ENCODE measurements at places on chromosomes 2 and 18. TPM values are rescaled to one million over a fixed set of nuclear protein-coding genes. Genes with fewer than 3 reads are reported as not detected.

- DNase-seq: no peak
- peaks cover 21% of the 10 kb centered on the region for H3K27me3 ChIP-seq
- H3K4me3 ChIP-seq: no peak overlapping the region
- H3K4me1 ChIP-seq: no peaks in the 10 kb centered on the region
These were observed 143.6 kb upstream of the GLI2 start for GRCh38 chr2:120592084-120592483.

- DNase-seq: no peak
- H3K4me1 ChIP-seq: peaks cover 14% of the 10 kb centered on the region
- no peaks in the 10 kb centered on the region for H3K27me3 ChIP-seq
- no peaks in the 10 kb centered on the region for H3K36me3 ChIP-seq
- H3K4me3 ChIP-seq: no peak overlapping the region
These were observed 209.4 kb upstream of the SP5 start for GRCh38 chr2:170505631-170506275.

- no peak overlapping the region for H3K27ac ChIP-seq
- no peak overlapping the region for H3K4me3 ChIP-seq
- DNase-seq: no peak
- H3K36me3 ChIP-seq: no peaks in the 10 kb centered on the region
- no peaks in the 10 kb centered on the region for H3K27me3 ChIP-seq
- no peaks in the 10 kb centered on the region for H3K4me1 ChIP-seq
These were observed 71.7 kb upstream of the GRB14 start for GRCh38 chr2:164692958-164693357.

GRCh38 chr2:100733391-100734187 is 86.3 kb upstream of the NPAS2 start:
- DNase-seq: no peak
- no peaks in the 10 kb centered on the region for H3K4me1 ChIP-seq
- no peak overlapping the region for H3K27ac ChIP-seq
- peaks cover 2% of the 10 kb centered on the region for H3K36me3 ChIP-seq

DNA sequence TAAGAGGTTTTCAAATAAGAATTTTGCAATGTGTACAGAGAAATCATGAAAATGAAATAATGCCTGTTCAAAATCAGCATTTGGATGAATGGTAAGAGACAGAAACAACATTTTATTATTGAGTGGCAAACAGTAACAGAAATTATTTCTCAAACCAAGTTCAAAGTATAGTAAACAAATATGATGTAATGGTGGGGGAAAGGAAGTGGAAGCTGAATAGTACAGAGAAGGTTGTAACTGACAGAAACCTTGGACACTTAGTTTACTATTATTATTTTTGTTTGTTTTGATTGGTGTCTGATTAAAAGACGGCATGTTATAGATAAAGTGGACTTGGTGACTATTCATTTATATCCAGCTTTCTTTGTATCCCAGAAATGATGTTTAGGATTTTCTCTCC is 1637.4 kb upstream of the ACVR2A start:
- H3K4me1 ChIP-seq: no peaks in the 10 kb centered on the region
- H3K27ac ChIP-seq: no peak overlapping the region
- H3K27me3 ChIP-seq: no peaks in the 10 kb centered on the region
- DNase-seq: no peak
- no peaks in the 10 kb centered on the region for H3K36me3 ChIP-seq
- no peak overlapping the region for H3K4me3 ChIP-seq

GPR155 gene
- total RNA-seq: 9.5 TPM

GRCh38 chr2:40220177-40220925 is 231.5 kb downstream of the SLC8A1 start:
- H3K27me3 ChIP-seq: no peaks in the 10 kb centered on the region
- no peaks in the 10 kb centered on the region for H3K4me1 ChIP-seq
- DNase-seq: no peak
- no peak overlapping the region for H3K27ac ChIP-seq

- H3K27me3 ChIP-seq: peaks cover 4% of the 10 kb centered on the region
- no peaks in the 10 kb centered on the region for H3K36me3 ChIP-seq
- peaks cover 15% of the 10 kb centered on the region for H3K4me1 ChIP-seq
- no peak overlapping the region for H3K4me3 ChIP-seq
- no peak overlapping the region for H3K27ac ChIP-seq
These were observed 15.2 kb downstream of the GNLY start for GRCh38 chr2:85709401-85709811.

DNA sequence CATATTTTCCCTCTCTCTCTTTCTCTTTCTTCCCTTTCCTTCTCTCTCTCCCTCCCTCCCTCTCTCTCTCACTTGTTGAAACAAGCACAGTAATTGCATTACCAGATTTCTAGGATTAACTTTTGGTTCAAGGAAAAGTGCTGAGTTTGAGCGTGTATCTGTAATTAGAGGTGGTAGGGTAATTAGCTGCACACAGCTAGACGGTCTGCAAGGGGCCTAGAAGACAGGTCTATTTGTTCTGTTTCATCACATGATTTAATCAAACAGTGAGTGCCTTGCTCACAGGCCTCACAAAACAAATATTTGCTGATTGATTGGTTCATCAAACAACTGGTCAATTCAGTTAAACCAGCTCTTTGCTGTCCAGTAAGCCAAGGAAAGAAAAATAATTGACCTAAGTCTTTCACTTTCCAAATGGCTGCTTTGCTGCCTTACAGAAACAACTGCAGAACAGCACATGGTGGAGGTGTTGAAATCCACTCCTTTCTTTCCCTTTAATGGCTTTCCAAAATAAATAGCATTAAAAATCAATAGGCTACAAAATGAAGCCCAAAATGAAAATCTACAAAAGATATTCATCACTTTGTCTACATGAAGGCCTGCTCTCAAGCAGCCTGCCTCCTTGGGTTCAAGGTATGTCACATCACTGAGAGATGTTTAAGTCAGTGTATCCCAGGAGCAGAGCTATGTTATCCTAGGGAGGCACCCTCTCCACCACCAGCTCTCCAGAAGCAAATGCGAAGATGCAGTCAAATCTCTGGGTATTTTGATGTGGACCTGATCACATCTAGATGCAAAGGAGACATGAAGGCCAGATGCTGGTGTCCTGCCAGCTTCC is 264.4 kb upstream of the SIX2 start:
- H3K27me3 ChIP-seq: peaks cover 3% of the 10 kb centered on the region
- no peak overlapping the region for H3K4me3 ChIP-seq
- no peaks in the 10 kb centered on the region for H3K36me3 ChIP-seq
- DNase-seq: no peak
- H3K27ac ChIP-seq: no peak overlapping the region

- no peaks in the 10 kb centered on the region for H3K36me3 ChIP-seq
- H3K4me3 ChIP-seq: no peak overlapping the region
- peaks cover 9% of the 10 kb centered on the region for H3K4me1 ChIP-seq
- DNase-seq: peak; percentile 5
These were observed 6.8 kb downstream of the NEU4 start for GRCh38 chr2:241815477-241816430.

GRCh38 chr2:78941751-78942150 is 83.8 kb upstream of the REG3G start:
- no peak for DNase-seq
- H3K4me3 ChIP-seq: no peak overlapping the region
- no peaks in the 10 kb centered on the region for H3K27me3 ChIP-seq
- H3K27ac ChIP-seq: no peak overlapping the region

GRCh38 chr2:233922471-233922870 is 5.3 kb downstream of the TRPM8 start:
- no peaks in the 10 kb centered on the region for H3K36me3 ChIP-seq
- no peak overlapping the region for H3K4me3 ChIP-seq
- peaks cover 24% of the 10 kb centered on the region for H3K27me3 ChIP-seq
- peaks cover 6% of the 10 kb centered on the region for H3K4me1 ChIP-seq
- no peak overlapping the region for H3K27ac ChIP-seq

DNA sequence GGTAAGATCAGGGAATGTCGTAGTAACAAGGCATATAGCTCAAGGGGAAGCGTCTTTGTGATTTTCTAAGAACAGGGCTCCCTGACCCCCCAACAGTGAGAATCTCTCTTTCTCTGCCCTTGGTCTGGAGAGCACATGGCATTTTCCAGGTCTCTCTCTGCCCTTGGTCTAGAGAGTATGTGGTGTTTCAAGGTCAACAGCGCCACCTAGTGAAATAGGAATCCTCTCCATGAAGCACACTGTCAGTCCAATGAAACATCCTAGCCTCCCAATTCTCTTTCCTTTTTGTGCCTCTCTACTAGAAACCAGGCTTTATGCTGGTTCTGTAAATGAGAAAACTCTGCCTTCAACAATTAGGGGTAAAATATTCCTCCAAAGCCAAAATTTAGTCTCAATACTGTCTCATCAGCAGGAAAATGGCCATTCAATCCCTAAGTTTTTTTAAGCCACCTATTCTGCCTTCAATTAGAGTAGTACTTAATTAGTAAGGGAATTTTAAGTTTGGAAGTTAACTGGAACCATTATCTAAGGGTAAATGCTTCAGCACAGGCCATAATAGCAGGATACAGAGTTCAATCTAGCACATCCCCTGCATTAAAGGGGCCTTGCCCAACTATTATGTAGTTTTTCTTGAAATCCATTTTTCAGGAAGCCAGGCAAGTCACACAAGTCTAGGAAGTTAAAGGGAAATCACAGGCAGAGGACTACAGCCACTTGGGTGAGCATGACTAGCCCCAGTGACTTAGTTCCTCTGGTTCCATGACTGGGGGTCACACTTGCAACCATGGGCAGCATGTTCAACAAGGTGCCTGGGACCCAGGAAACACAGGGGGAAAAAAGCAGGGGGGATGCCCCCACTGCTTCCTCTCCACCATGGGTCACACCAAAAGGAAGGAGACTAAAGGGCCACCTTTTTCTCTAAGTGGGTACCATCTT is 12.4 kb downstream of the DYM start:
- peak; percentile 42 for DNase-seq
- H3K27me3 ChIP-seq: no peaks in the 10 kb centered on the region
- H3K27ac ChIP-seq: no peak overlapping the region
- peaks cover 36% of the 10 kb centered on the region for H3K36me3 ChIP-seq

DNA sequence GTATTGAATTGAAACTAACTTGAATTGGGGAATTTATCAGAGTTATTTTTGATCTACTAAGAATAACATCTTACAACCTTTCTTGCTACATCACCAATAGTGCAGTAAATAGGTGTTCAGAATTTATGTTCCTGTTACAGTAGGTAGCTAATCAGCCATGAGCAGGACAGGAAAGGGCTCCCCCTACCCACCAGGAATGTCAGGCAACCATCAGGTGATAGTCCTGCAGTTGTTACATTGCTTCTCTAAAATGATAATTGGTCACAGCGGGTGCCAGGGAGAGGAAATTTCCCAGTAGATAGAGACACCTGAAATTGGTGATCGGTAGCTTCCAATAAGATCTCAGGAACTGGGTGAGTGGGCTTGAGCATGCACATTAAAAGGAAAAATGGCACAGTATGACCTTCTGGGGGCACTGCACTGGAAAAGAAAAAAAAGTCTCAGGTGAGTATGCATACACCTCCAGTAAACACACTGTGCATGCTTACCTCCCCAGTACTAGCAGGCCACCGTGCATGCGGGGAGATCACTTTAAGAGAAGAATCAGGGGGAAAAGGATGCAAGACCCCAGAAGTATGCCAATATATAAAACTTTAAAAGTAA is 1092.0 kb upstream of the LRRTM1 start:
- DNase-seq: no peak
- no peak overlapping the region for H3K4me3 ChIP-seq
- no peaks in the 10 kb centered on the region for H3K27me3 ChIP-seq

GRCh38 chr2:37090019-37090477 is 5.7 kb downstream of the GPATCH11 start:
- H3K27me3 ChIP-seq: no peaks in the 10 kb centered on the region
- H3K27ac ChIP-seq: no peak overlapping the region
- no peak overlapping the region for H3K4me3 ChIP-seq
- H3K4me1 ChIP-seq: no peaks in the 10 kb centered on the region
- H3K36me3 ChIP-seq: peaks cover 21% of the 10 kb centered on the region

ONECUT2 gene
- total RNA-seq: not detected

- no peaks in the 10 kb centered on the region for H3K27me3 ChIP-seq
- no peaks in the 10 kb centered on the region for H3K36me3 ChIP-seq
- no peak overlapping the region for H3K27ac ChIP-seq
- H3K4me3 ChIP-seq: no peak overlapping the region
- no peak for DNase-seq
These were observed 740.8 kb upstream of the HS6ST1 start for GRCh38 chr2:129059476-129059875.

DNA sequence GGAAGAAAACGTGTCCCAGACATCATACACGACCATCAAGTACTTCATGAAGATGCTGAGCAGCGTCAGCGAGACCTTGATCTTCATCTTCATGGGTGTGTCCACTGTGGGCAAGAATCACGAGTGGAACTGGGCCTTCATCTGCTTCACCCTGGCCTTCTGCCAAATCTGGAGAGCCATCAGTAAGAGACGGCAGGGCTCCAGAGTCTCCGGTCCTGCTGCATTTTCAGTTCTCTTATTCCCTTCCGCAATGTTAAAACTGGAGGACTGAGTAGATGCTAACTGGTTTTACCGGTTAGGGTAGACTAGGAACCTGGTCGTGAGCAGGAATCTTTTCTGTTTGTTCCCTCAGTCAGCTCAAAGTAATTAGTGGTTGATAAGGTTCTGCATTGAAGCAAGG is 32.3 kb downstream of the SLC9A4 start:
- H3K27ac ChIP-seq: no peak overlapping the region
- peaks cover 9% of the 10 kb centered on the region for H3K4me1 ChIP-seq
- no peak for DNase-seq
- no peaks in the 10 kb centered on the region for H3K36me3 ChIP-seq
- H3K4me3 ChIP-seq: no peak overlapping the region

SGO2 gene
- 40.7 TPM for total RNA-seq

CACNB4 gene
- total RNA-seq: 0.48 TPM

GRCh38 chr18:67402543-67402942 is 114.0 kb downstream of the DSEL start:
- H3K27ac ChIP-seq: no peak overlapping the region
- peaks cover 4% of the 10 kb centered on the region for H3K27me3 ChIP-seq
- no peak overlapping the region for H3K4me3 ChIP-seq
- no peaks in the 10 kb centered on the region for H3K36me3 ChIP-seq
- no peak for DNase-seq

DNA sequence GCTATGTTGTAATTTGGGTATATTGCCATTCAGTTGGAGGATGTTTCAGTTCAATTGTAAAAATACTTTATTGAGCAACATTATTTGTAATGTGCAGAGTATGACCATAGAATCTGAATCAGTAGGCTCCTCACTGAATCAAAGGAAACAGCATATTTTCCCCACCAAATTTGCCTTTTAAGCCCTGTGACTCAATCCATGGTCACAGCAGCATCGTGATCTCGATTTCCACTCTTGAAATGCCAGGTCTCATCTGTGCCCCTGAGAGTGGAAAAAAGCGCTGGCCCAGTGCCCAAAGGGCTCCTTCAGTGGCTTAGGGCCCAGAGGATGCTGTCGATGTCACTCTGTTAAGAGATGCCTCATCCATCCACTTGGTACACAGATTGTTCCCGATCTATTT is 57.5 kb downstream of the FHOD3 start:
- no peak overlapping the region for H3K27ac ChIP-seq
- H3K36me3 ChIP-seq: no peaks in the 10 kb centered on the region
- no peak overlapping the region for H3K4me3 ChIP-seq
- H3K4me1 ChIP-seq: no peaks in the 10 kb centered on the region
- DNase-seq: peak; percentile 11

GRCh38 chr2:216713691-216714336 is 18.5 kb upstream of the IGFBP5 start:
- H3K36me3 ChIP-seq: no peaks in the 10 kb centered on the region
- H3K4me3 ChIP-seq: no peak overlapping the region
- H3K4me1 ChIP-seq: no peaks in the 10 kb centered on the region
- H3K27ac ChIP-seq: no peak overlapping the region
